ENCODE measurements at places on chromosomes 6 and 20.

GRCh38 chr20:58635279-58635665 lies 15.8 kb upstream of the STX16 start:
- no peak for DNase-seq

DNA sequence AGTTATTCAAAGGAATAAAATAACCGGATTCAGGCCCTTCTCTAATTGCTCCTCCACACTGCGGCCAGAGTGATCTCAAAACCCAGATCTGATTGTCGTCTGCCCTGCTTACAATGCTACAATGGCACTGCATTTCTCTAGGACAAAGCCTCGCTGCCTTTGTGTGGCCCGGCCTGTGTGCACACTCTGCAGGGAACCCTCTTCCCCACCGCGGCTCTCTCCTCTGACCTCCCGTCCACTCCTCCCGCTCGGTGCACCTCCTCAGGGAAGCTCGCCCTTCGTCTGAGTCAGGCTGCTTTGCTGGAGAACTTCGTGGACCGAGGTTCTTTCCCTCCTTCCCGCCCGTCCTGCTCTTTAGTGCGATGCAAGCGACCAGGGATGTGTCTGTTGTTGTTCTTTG lies 101.6 kb upstream of the SNX9 start:
- no peak for DNase-seq

DNA sequence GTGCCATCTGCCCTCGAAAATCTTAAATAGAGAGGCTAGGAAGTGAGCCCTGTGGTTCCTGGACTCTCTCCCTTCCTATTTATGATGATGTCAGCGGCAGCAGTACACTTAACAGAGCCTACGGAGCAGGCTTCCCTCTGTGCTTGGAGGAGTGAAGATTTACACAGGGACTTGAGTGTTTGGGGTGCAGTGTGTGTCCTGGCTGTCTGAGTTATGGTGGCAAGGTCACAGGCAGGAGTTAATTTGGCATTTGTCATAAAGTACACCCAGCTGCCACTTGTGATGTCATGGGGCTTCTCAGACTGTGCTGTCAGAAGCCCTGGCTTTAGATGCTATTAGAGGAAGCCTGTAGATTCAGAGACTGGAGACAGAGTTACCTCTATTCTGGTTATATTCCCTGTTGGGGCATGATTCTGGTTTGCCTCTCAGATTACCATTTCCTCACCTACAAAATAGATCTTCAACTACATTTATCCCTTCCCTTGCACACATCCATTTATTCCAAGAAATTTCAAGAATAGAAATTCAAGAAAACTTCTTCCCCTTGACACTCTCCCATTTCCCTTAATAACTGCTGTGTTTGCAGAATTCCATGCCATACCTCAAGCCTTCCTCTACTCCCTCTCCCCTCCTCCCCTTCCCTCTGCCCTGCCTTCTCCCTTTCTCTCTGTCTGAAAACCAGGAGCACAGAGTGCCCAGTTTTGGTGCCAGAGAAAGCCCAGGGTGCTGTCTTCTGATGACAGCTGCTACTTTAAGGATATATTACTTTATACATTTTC lies 72.1 kb downstream of the SLC24A3 start:
- no peak for DNase-seq

- DNase-seq = no peak
These were observed 164.9 kb downstream of the JARID2 start for GRCh38 chr6:15410752-15411151.

DNA sequence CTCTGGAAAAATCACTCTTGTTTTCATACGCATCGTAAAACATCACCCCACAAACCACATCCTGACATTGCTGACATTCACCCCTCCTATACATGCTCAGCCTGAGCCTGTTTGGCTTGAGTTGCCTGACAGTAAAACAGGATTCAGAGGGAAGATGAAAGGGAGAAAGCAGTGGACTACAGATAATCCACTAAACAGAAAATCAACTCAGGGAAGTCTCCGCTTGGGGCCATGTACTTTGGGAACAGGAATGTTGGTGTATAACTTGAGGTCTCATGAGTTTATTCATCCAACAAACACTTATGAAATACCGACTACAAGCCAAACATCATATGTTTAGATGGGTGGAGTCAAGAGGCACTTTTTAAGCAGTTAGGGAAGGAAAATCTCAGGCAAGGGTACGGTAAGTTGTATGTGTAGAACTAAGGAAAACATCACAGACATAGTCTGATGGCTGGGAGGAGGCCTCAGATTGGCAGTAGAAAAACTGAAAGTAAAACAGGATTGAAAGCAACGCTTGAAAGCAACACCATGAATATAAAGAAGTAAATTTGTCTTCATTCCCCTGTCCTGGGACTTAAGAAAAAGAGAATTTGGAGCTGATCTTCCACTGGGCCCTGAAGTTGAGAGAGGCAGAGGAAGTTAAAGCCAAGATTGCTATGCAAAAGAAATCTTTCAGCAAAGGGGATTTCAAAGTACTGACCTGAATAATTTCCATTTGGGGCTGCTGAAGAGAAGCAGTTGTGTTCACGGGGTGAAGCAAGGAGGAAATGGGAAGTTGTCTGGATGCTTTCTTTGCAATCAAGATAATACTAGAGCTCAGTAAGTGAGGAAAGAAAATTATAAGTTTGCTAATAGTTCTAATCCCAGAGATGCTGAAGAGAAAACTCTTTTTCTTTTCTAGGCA lies 28.8 kb downstream of the PDE7B start:
- DNase-seq = peak; percentile 49

Measured in AG09309 (cell line).